ENCODE measurements at places on chromosomes 1 and 21.

DNA sequence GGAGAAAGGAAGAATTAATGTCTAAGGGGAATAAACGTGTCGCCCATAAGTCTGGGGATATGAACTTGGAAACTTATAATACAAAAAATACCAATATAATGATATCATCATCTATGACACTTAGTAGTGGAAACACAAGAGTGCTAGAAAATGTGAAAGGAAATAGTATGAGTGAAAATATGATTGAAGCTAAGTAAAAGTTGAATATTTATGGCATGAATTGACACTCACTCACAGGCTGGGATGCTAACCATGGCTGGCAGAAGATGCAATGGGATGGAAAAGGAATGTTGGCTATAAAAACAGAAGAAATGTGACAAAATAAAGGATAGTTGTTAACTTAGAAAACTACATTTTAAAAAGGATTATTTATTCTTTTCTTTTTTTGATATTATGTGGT, 120.1 kb downstream of the XPR1 start:
- no peak for DNase-seq

GRCh38 chr1:241413386-241413785, 56.4 kb upstream of the RGS7 start:
- DNase-seq, result no peak

DNA sequence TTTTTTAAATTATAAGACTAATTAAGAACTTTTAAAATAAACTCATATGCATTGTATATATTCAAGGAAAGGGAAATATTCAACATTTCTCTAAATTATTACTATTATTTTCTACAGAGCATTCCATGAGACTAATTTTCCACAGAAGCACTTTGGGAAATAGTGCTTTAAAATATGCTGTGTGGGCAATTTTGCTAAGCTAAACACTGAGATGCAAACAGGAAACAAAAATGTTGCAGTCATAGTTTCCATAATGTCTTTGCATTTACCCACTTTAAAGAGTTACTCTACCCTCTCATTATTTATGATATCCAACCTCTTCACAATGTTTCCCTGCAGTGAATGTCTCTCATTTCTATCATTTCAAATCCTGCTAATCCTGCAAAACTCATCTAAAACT, 269.6 kb upstream of the BEND5 start:
- DNase-seq, result no peak

DNA sequence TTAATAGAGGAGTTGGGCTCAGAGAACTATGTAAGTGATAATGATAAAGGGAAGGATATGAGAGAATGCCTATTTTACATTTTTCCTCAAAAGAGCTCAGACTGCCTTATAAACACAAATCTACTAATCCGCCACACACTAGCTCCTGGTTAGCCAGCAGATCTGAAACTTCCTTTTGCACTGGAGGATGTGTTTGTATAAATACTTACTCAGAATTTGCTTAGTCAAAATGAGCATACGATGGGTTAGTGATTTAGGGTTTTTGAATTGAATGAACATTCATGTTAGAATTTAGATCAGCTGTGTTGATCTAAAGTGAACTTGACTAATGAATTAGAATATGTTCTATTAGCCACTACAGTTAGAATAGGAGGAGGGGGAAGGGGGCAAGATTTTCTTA, 9.1 kb upstream of the IER5 start:
- no peak for DNase-seq

DNA sequence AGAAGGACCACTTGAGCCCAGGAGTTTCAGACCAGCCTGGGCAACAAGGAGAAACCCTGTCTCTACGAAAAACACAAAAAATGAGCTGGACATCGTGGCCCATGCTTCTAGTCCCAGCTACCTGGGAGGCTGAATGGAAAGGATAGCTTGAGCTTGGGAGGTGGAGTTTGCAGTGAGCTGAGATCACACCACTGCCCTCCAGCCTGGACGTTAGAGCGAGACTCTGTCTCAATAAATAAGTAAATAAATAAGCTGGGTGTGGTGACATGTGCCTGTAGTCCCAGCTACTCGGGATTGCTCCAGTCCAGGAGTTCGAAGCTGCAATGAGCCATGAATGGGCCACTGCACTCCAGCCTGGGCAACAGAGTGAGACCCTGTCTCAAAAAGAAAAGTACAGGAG, 3.6 kb downstream of the AKR1A1 start:
- no peak for DNase-seq

DNA sequence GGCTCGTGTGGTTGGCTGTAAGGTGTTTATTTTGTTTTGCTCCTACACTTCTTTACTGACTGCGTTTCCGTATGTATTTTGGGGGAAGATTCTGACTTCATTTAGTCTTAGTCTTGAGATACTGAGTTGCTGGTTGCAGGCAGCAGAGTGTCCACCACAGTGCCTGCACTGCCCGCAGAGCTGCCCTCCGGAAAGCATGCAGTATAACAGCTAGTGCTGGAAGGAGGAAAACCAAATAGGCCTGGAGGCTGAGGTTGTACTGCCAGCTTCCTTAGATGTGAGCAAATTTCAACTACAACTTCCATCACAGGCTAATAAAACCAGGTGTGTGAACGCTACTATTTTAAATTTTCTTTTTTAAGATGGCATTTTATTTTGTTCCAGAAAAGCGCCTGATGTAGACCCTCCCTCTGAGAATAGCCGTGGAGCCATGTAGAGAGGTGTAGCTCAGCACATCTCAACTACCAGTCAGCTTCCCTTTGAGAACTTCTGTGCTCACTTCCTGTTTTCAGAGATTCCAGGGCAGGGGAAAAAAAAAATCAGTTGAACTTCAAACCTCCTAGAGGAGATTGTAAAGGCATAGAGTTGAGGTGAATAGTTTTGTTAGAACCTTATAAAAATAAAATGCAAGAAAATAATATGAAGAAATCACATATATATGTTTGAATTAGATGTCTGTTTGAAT, 17.6 kb downstream of the LMO4 start:
- no peak for DNase-seq

DNA sequence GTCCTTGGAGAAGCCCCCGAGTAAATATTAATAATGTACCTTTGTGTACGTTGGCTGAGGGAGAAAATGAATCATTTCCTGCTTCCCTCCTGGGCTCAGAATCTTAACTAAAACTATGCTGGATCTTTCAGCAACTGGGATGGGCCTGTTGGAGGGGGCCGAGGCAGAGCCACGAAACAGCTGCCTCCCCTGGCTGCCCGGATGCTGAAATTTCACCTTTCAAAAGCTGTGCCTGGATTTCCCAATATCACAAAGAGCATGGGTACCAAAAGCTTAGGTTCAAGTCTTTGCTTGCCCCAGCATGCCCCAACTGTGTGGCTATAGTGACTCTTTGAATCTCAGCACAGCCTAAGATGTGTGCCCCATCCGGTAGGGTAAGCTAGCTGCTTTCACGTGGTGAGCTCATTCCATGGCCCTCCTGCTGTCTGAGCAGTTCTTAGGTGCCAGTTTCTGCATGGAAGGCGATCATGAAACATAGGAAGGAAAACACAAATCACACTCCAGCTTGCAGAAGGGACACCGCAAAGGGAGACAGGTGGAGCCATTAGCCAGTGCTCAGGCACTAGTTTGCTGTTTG, 473.5 kb downstream of the PTPRU start:
- no peak for DNase-seq

DNA sequence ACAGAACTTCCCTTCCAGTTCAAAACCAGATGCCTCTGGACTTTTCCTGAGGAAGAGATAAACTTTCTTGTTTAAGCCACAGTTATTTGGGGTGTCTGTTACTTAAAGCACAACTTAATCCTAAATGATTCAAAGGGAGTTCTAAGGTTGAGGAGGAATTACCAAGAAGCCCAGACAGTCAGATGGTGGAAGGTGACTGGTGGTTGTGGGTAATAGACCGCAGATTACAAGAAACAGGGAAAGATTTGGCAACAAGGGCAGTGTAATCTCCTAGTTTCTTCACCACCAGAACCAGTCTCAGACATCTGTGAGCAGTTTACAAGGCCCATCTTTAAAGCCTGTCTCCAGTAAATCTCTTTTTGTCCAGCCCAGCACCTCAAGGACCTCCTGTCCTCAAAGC, 130.1 kb upstream of the CTTNBP2NL start:
- DNase-seq, result no peak

Measured in stimulated activated CD8-positive, alpha-beta memory T cell treated with anti-CD3 and anti-CD28 coated beads, Interleukin-4, amount 100 ng/mL, for 48 hours (primary cell).